ENCODE measurements at places on chromosomes 5 and 9.

DNA sequence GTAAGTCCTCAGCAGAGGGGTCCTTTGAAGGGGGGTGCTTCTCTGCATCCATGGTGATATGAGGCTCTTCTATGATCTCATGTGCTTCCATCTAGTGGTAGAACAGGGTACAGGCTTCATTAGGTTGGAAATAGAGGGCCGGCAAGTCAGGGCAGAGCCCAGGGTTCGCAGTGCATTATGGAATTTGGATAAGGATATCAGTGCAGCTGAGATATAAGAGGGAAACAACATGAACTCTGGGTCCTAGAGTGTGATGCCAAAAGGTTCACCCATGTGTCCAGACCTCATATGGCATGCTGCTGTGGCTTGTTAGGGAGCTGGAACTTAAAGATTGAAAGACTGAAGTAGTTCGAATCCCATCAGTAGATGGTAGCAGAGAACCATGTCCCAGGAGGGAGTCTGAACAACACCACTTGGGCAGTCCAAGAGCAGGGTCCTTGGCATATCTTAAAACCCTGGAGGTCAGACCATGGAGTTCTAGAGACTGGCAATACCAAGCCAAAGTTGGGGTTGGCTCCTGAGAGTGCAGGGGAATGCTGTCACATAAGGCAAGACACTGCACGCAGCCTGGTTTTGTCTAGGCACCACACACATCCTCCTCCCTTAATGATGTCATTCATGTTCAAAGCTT, 2.3 kb downstream of the FAM221B start:
- no peak for DNase-seq

GRCh38 chr5:35436400-35437057, 181.1 kb upstream of the SPEF2 start:
- DNase-seq = no peak

GRCh38 chr5:174223355-174223754, 177.8 kb downstream of the NSG2 start:
- DNase-seq = no peak

GRCh38 chr5:139701056-139701741, 53.0 kb downstream of the CXXC5 start:
- DNase-seq = no peak

DNA sequence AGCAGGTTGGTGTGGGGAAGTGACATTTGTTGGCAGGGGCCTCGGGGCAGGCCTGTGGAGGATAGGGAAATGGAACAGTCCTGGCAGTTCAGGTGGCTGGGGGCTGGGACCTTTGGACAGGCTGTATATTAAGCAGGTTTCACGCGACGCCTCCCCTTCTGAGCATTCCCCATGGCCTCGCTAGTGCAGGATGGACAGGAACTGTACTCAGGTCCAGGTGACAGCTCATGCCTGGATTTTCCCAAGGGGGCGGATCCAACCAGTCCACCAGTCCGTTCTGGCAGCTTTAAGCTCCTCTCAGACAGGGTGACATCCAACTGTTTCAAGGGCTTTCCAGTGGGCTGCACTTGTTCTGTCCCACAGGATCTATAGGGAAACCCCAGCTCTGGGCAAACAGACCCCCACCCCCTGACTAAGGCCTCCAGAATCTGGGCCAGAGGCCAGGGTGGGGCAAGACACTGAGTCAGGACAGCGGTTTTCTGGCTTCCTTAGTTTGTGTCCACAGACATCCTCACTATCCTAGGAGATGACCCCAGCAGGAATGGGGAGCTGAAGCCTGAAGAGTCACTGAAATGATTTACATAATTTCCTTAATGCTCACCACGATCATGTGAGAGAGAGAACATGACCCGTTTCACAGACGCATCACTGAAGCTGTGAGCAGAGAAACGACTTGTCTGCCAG, 20.9 kb downstream of the CSF2 start:
- no peak for DNase-seq

DNA sequence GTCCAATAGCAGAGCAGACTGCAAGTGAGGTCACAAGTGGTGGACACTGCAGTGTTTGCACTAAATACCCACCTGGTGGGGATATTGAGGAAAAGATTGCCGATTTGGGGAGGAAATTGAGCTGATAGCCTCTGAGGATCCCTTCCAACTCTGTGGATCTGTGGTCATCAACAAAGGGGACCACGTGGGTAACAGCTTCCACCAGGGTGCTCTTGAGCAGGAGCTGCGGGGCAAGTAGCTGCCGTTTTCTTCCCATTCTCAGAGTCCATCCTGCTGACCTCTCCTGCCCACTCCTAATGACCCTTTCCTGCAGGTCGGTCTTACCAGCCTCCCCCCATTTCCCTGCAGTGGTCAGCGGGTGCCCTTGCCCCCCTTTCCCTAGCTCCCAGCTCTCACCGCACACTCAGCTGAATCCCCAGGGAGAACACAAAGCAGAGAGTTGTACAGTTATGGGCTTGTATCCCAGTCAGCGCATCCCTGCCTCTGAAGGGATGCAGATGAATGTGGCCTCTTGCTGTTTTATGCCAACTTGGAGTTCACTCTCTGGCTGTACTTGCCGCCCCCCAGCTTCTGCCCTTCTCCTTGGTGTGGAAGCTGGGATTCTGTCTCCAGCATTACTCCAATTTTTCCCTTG, 18.0 kb downstream of the DAPK1 start:
- DNase-seq = no peak

- no peak for DNase-seq
These were observed 3.4 kb downstream of the CSF2 start for GRCh38 chr5:132076983-132077382.

GRCh38 chr5:2112173-2113025, 229.7 kb upstream of the IRX4 start:
- DNase-seq = no peak

DNA sequence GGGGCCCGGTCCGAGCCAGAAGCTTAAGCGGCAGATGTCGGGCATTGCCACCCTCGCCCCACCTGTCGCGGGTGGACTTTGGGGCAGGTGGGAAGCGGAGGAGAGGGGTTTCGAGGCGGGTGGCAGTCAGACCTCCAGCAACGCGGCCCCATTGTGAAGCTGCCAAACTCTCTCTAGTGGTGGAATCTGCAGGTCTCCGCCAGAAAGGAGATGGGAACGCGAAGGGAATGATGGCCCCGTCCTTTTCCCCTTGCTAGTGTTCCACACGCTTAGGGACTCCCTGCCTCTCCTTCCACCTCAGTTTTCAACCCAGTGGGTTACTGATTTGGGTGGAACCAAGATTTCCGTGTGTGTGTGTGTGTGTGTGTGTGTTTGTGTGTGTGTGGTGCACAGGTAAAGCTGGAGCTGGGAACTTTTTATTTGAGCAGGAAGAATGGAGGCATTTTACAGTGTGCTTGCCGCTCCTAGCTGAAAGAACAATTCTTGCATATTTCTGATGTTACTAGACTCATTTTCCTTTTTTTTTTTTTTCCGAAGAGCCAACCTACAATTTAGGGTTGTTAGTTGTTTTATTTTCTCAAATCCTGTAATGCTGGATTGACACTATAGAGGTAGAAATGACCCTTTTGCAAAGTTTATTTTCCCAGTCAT, 1.3 kb downstream of the MACIR start:
- peak; percentile 36 for DNase-seq

GRCh38 chr5:75600535-75600934, 10.7 kb upstream of the ANKDD1B start:
- DNase-seq = no peak

DNA sequence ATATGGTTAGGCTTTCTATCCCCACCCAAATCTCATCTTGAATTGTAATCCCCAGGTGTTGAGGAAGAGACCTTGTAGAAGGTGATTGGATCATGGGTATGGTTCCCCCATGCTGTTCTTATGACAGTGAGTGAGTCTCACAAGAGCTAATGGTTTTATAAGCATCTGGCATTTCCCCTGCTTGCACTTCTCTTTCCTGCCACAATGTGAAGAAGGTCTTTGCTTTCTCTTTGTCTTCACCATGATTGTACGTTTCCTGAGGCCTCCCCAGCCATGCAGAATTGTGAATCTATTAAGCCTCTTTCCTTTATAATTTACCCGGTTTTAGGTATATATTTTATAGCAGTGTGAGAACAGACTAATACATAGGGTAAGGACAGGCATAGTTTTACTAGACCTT, 334.5 kb downstream of the TLR4 start:
- no peak for DNase-seq

- DNase-seq = no peak
These were observed 287.0 kb downstream of the GAS1 start for GRCh38 chr9:86660146-86660943.

DNA sequence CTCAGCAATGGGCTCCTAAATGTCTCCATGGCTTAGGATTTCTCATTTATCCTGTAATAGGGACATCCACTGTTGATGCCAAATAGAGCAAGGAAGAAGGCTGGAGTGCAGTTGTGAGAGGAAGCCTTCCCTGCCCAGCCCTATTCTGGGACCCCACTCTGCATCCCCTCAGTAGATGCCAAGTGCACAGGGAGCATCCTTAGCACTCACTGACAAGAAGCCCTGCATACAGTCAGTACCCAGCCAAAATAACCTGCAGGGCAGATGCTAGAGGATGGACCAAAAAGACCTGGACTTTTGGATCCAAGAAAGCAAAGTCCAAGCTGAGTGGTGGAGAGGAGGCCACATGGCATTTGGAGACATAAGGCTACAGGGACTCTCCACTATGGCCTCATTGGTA, 113.5 kb upstream of the SPOCK1 start:
- DNase-seq = no peak

GRCh38 chr9:114400219-114400618, 12.4 kb upstream of the AKNA start:
- no peak for DNase-seq

DNA sequence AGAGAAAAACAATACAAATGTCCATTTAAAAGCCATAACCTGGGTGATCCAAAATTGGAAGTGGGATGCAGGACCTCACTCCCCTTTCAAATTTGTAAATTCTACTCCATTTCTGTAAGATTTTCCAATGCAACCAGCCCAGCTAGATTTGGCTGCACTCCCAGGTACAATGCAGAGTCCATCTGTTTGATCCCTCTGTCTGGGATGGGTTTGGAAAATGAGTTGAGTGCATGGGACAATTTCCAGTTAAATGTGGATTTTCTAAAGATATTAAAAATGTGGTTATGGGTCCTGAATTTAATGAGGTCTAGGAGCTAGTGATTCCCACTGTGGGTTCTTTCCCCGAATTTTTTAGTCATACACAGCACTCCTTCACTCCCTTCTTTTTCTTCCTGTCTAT, 104.0 kb upstream of the ATP10B start:
- no peak for DNase-seq

DNA sequence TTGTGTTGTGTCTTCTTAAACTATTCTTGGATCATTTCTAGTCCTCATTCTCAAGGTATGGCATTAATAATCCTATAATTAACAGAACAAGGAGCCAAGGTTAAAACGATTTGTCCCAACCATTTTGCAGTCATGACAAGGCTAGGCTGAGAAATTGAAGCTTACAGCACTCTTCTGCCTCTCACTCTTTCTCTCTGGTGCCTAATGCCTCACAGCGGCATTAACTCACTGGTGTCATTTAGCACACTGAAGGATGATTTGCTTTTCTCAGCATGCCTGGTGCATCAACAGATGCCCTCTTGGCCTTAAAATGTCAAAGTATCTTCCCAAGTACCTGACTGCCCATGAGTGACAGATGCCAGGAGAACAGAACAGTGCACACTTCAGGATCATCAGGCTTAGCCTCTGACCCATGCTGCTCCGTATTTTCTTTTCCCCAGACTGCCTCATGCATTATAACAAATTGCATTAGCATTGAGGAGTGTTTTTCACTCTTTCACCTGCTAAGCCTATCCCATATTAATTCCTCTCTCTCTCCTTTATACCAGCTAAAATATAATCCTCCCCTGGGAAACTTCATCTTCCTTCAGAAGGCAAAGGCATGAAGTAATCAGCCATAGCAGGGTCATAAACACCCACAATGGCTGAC, 61.1 kb upstream of the SV2C start:
- DNase-seq = no peak

DNA sequence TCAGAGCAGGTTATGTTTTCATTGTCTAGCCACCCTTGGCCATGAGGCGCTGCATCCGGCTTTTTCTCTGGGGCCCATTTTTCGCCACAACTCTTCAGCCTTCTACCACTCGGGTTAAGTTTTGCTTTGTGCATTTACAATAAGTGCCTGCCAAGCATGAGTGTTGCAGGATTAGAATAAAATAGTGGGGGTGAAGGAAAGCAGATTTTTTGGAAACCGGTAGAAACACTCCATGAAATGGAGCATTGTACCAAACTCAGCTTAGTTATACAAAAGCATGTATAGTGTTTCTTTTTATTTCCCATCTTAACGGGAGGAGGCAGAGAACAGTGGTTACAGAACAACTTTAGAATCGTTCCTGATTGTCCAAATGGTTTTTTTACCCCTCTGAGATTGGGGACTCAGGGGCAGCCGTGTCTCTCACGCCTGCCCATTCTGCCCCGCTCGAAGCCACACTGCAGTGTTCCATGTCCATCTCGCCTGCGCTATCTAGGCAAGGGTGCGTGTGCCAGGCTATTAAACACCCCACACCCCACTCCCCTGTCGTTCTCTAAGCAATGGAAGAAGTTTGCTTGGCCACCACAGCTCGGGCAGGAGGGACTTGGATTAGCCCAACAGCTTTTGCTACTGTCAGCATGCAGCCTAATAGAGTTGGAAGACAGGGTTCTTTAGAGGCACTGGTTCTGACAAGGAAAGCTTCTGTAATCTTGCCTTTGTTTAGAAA, 268.8 kb upstream of the WWC1 start:
- DNase-seq = no peak

DNA sequence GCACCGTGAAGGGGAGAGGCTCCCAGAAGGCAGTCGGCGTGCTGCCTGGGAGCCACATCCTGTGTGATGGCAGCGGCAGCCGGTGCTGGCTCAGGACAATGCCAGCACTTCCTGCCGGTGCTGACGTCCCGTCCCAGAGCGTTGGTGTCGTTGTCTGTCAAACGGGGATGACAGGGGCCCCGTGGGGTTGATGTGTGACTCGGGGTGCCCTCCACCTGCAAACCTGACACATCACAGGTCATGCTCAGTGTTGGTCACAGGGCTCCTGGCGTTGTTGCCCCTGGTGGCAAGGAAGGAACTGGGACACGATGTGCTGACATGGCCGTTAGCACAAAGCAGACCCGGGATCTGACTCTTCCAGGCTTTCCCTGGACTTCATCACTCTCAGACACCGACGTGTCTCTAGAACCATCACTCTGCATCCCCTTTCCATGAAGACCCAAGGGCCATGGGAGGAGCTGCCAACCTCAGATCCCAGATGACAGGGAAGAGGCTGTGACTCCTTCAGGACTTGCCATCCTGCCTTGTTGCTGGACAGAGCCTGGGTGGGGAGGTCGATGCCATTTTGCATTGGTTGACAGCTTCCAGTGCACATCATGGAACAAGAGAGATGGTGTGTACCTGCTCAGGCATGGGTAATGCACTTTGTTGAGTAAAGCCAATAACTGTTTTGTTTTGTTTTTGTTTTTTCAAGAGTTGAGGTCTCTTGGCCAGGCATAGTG, 21.5 kb downstream of the PLPP7 start:
- DNase-seq = peak; percentile 37

DNA sequence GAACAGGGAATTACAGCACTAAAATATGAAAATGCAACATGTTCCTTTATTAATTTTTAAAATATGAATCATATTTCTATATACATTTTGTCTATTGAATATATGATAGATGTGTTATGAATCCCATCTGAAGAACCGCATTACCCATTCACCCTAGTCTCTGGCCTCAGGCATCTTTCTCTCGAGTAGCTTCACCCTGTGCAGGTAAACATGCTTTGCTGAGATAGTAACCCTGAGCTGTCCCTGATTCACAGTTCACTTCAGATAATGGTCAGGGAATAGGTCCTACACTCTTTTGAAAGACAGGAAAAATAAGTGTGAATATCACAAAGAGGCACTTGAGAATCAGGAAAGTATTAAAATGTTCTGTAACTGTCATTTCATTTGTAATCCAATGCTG, 766.8 kb downstream of the IRX1 start:
- DNase-seq = no peak

- DNase-seq = no peak
These were observed 45.2 kb downstream of the CYSTM1 start for GRCh38 chr5:140220032-140220697.

Data from stimulated activated CD4-positive, alpha-beta T cell treated with anti-CD3 and anti-CD28 coated beads, Interleukin-2, amount 100 ng/mL, for 48 hours (primary cell).